Glutamatergic neuron (in vitro differentiated cells): ENCODE measurements at places on chromosomes 11 and 22. TPM values are rescaled to one million over a fixed set of nuclear protein-coding genes. Genes with fewer than 3 reads are reported as not detected.

GRCh38 chr11:128603752-128604414 lies 16.5 kb upstream of the ETS1 start:
- no peak for DNase-seq

GRCh38 chr11:18599739-18600230 lies at the start of gene MISFA:
MISFA (plus strand) TSS chr11:18599789; CDS start chr11:18599929, 140 bp downstream.
- DNase-seq, result no peak

Gene NCAPD3
- total RNA-seq, result 20.3 TPM

- no peak for DNase-seq
These were observed 7.3 kb upstream of the TEAD1 start for GRCh38 chr11:12666915-12667314.

Gene FIBIN
- total RNA-seq, result 0.22 TPM

DNA sequence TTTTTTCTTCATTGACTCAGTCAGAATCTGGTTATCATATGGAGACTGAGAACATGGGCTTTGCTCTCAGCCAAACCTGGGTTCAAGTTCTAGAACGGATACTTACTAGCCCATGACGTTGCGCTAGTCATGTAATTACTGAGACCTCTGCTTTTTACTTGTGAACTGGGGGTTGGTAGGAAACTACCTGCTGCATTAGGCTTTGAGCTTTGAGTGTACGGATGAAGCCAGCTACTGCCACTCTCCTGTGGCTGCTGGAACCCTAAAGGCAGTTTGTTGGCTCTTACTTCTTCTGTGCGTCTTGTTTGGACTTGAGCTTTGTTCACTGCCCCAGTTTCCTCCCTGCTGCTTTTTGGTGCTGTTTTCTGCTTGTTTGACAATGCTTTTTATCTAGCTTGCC lies 18.1 kb downstream of the PPP6R2 start:
- DNase-seq, result no peak

GRCh38 chr11:82832983-82833382 lies 67.2 kb downstream of the PRCP start:
- no peak for DNase-seq

GRCh38 chr22:39288135-39288898 lies 31.1 kb downstream of the RPL3 start:
- no peak for DNase-seq

- DNase-seq, result no peak
These were observed 55.4 kb downstream of the PLEKHA7 start for GRCh38 chr11:16958833-16959232.

- no peak for DNase-seq
These were observed 669 bp upstream of the GAL3ST1 start for GRCh38 chr22:30574997-30575671.

DNA sequence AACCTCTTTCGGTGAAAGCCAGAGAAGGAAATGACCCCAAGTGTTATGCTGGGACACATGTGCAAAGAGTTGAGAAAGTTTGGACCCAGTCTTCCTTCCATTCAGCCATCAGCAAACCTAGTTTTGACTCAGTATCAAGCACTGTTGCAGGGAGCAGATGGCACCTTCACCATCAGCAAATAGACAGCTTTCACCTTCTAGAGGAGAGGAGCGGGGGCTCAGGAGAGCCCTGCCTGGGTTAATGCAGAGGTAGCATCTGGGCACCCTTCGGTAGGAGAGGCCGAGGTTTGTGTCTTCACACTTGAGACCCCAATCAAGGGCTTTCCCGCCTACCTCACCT lies 16.2 kb upstream of the MFRP start:
- DNase-seq, result no peak

GRCh38 chr22:26708256-26709009 lies 51.0 kb downstream of the MIAT start:
- no peak for DNase-seq

Gene SLC15A3
- total RNA-seq, result 4.4 TPM

DNA sequence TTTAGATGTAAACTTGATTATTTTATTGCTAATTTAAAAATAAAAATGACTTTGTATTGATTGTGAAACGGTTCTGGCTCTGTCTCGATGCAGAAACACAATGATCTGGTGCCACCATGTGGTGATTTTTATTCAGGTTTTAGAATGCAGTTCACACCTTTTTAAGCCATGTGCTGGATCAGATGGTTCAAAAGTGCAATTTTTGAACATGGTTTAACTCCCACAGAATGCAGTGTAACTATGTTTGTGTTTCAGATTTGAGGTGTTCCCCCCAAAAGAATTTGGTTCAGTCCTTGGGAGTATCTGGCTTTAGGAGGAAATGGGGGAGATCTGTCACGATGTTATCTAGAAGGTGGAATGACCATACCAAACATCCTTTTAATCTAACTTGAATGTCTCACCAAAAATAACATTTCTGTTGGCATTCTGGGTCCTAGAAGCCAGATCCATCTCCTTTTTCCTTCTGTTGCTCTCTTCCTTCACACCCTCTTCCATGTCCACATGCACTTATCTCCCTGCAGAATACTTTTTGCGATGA lies 7.9 kb downstream of the MRPL16 start:
- DNase-seq, result no peak

Gene RIBC2
- total RNA-seq, result 0.71 TPM

Gene PAX6
- total RNA-seq, result 30.7 TPM

DNA sequence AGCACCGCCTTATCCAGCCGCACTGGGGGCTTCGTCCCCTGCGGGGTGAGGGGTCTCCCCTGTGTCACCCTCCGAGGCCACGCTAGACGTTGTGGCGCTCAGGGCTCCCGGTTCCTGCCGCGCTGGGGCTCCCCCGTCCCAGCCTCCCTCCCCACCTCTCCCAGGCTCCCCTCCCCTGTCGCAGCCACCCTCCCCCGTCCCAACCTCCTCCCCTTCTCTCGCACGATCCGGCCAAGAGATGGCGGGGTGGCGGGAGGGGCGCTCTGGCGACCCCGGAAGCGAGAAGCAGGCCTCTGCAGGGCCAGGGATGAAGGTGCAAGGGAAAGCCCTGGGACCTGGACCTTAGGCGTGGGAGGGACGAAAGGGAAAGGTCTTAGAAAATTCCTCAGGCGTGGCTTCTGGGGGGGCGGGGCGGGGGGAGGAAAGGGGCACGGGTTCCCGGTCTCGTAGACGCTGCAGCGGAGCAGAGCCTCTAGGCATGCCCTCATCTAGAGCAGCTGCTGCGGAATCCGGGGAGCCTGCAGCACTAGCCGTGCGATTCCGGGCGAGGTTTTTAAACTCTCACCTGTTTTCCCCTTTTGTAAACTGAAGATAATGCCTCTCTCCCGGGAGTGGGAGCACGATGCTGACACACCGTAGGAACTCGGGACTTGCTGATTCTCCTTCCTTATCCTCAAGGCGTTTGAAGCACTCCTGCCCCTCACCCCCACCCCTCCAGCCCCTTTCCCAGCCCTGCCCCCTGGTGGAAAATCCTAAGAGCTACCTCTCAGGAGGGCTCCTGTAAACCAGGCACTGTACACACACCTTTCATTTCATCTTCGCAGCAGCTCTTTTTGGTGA lies 14.4 kb downstream of the KCNJ5 start:
- DNase-seq, result no peak

Gene ESAM
- 0.54 TPM for total RNA-seq
